NCI-H2029 (cell line): ENCODE measurements at places on chromosomes 5 and 9.

DNA sequence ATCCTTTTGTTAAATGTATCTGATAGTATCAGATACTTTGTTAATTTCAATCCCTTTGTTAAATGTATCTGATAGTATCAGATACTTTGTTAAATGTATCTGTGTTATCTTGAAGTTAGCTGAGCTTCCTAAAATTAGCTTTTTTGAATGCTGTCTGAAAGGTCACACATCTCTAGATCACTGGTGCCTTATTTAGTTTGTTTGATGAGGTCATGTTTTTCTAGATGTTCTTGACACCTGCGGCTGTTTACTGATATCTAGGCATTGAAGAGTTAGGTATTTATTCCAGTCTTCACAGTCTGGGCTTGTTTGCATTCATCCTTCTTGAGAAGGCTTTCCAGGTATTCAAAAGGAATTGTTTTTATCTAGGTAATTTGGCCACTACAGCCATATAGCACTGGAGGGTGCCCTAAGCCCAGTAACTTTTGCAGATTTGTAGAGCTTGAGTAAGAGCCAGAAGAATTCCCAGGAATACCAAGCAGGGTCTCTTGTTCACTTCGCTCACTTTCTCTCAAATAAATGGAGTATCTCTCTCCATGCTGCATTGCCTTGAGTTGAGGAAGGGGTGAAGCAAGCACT, 435.4 kb upstream of the GRAMD2B start:
- DNase-seq: no peak

DNA sequence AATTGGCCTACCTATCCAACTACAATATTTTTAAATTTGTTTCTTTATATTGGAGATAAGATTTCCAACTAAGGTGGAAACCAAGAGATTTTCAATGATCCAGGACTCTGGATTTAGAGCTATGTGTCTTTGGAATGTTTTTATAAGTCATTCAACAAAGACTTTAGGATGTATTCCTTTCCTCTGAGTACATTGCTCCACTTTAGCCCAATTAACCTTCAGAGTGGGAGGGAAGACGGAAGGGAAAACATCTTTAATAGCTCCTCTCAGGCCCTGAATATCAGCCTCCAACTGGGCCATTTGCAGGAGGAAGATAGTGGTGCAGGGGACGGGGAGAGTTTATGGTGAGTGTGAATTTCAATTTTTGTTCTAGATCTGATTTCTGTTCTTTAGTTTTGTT, 239.2 kb downstream of the PIK3R1 start:
- no peak for DNase-seq

GRCh38 chr9:83449166-83449565, 89.0 kb downstream of the FRMD3 start:
- DNase-seq: no peak

DNA sequence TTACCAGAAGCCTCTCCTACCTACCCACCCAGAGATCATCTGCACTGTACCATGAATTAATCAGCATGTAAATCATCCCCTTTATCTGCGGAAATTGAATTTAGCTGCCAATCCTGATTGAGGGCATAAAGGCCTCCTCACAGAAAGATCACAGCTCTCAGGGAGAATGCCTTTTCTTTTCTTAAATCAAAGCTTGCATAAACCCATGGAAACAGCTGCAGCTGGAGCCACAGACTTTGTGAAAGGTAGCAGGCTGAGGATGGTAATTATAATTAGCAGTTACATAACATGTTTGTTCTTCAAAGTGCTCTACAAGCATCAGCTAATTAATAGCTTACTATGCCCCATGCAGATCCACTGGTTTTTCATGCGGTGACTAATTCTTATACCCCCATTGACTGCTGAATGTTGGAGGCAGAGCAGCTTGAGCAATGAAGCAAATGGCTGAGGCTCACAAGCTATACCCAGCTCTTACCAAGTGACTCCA, 54.6 kb downstream of the SUSD1 start:
- DNase-seq: no peak

GRCh38 chr5:175478384-175479124, at the start of gene SFXN1:
Gene SFXN1, plus strand, starts transcription at chr5:175478560. Its CDS starts 13,544 bp downstream, at chr5:175492104.
- peak; percentile 79 for DNase-seq

GRCh38 chr5:157248821-157249470, 17.0 kb upstream of the CYFIP2 start:
- no peak for DNase-seq

DNA sequence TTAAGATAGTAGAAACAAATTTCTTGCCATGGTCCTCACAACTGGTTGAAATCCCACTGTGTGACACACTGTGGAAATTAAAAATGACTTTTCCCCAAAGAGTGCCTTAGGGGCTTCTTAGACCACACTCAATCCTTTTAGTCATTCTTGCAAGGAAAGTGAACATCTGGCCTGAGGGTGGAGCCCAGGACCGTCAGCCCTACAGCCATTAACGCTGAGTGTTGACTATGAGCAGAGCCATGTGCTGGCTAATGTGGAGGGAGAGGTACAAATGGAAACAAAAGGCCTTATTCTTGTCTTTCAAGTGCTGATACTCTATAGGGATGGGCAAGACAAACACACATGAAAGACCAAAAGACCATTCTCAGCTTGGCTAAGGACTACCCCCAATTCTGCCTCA, 456.5 kb downstream of the ZSWIM6 start:
- no peak for DNase-seq

DNA sequence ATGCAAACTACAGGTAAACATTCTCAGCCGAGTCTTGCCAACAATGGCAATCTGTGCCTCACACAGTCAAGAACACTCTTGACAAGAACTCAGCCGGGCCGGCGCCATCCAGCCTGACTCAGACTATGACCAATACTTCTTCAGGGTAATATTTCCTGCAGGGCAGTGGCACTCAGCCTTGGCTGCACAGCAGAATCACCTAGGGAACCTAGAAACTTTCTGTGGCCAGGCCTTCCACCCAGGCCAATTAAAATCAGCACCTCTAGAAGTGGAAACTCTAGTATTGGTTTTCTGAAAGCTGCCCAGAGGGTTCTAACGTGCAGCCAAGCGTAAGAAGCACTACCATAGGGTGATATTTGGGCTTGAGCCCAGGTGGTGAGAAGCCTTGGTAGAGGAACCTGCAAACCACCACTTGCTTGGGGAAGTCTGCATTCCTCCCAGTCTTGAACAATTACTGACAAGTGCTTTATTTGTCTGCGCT, 120.6 kb downstream of the TTLL11 start:
- peak; percentile 94 for DNase-seq
